ENCODE measurements at places on chromosomes 16 and 17.
A peak's percentile ranks its signal among the peaks of the same experiment; 100 is the strongest.

- no peak for DNase-seq
These were observed 175.2 kb downstream of the KCNJ2 start for GRCh38 chr17:70344386-70345060.

- no peak for DNase-seq
These were observed 27.8 kb downstream of the MARCHF10 start for GRCh38 chr17:62780269-62780668.

GRCh38 chr17:75544250-75544649, 18.8 kb downstream of the LLGL2 start:
- DNase-seq: no peak

GRCh38 chr16:19687279-19687678, 30.7 kb downstream of the KNOP1 start:
- no peak for DNase-seq

DNA sequence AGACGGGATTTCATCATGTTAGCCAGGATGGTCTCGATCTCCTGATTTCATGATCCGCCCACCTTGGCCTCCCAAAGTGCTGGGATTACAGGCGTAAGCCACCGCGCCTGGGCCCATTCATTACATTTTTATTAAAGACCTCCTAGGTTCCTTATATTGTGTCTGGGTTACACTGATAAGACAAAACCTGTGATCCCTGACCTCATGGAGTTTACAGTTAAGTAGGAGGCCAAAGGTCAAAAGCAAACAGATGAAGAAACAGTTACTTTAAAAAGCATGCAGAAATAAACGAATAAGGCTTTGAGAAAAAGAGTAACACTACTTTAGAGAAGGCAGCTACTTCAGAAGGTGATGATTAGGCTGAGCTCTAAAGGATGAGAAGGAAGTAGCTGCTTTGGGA, 14.9 kb upstream of the HLF start:
- no peak for DNase-seq

GRCh38 chr16:56211435-56211981, 20.2 kb downstream of the GNAO1 start:
- DNase-seq: no peak

DNA sequence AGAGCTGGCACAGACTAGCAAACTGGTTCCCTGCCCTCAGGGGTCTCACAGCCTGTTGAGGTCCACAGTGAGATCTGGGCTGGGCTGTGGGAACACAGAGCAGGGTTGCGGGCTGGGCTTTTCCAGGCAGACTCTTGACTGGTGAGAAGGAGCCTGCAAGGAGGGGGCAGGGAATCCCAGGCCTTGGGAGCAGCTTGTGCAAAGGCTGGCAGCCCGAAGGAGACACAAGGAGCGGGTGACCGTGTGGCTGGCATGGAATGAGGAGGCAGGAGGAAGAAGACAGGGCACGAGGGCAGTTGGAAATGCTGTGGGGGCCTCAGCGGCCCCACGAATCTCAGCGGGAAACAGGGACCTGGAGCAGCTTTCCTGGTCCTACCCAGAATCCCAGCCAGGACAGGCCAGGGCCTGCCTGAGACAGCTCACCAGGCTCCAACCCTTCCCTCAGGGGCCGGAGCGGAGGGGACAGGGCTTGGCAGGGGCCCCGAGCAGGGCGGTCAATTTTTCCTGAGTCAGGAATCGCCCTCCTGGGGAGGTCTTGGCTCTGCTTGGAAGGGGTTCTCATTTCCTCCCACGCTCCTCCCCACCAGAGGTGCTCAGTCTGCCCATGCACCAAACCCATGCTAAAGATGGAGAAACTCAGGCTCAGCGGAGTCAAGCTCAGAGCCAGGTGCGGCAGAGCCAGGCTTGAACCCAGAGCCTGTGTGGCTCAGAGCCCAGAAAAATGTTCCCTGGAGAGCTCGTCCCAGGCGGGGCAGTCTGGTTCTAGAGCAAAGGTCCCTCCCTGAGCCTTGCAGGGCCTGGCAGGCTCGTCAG, 9.2 kb upstream of the SNN start:
- DNase-seq: no peak

- DNase-seq: no peak
These were observed 36.4 kb downstream of the TXNDC11 start for GRCh38 chr16:11706180-11706742.

DNA sequence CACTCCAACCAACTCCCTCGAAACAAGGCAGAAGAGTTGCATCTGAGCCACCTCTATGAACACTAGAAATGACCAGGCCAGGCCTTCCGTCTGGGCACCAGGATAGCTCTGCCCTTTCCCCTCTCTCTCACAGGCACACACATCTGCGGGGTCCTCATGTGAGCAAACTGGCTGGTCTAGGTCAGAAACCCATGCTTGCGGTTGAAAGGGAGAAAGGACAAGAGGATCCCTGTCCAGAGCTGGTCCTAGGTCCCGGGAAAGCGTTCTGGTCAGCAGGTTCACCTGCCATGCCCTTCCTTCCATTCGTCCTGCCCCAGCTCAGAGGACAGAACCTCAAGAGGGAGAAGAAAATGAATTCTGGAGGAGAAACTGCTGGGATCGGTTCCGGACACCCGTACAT, 2.7 kb downstream of the MNT start:
- no peak for DNase-seq

DNA sequence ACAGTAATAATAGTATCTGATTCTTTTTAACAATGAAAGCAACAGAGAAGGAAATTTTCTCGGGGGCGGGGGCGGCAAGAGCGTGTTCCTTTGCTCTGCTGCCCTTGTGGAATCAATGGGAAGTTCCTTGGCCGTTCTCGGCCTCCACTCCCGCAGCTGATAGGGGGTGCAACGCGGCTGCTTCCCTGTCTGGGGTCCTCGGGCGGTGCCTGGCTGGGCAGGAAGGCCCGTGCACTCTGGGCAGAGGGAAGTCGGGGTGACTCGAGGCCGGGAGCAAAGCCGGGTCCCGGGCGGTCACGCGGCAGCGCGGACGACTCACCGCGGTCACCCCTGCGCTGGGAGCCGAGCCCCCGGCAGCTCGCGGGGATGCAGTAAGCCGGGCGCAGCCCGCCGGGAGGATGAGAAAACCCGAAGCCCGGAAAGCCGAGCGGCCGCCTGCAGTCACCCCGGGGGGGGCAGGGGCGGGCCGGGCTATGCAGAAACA, 2.5 kb downstream of the TUBB3 start:
- no peak for DNase-seq

GRCh38 chr17:79561486-79562133, 49.2 kb downstream of the RBFOX3 start:
- DNase-seq: no peak

DNA sequence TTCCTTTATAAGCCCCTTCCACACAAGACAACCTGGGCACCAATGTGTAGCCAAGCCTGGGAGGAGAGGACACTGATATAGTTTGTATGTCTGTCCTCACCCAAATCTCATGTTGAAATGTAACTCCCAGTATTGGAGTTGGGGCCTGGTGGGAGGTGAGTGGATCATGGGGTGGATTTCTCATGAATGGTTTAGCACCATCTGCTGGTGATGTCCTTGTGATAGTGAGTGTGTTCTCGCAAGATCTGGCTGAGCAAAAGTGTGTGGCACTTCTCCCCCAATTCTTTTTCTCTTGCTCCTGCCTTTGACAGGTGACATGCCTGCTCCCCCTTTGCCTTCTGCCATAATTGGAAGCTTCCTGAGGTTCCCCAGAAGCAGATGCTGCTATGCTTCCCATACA, 135.8 kb downstream of the USP31 start:
- no peak for DNase-seq

GRCh38 chr16:25192096-25192495, 24.7 kb upstream of the AQP8 start:
- DNase-seq: no peak

- peak; percentile 50 for DNase-seq
These were observed 526 bp downstream of the CBFB start for GRCh38 chr16:67029254-67030096.

DNA sequence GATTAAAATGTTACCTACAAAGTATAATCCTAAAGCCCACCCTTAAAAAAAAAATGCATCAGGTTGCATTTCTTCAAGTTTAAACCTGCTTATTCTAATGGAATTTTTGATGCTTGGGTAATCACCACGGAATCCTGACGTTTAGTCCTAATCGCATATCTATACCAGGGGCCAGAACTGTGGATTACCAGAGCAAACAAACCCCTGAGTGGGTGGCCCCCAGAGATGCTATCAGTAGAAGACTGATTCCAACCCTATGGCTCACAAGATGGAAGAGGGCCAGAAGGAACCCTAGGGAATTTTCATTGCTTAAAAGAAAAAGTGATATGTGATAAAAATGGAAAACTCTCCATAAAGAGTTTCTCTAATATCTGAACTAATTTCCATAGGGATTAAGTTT, 152.2 kb upstream of the NOG start:
- no peak for DNase-seq

- DNase-seq: no peak
These were observed 1.4 kb downstream of the THUMPD1 start for GRCh38 chr16:20740007-20740883.

GRCh38 chr17:54085020-54085419, 262.3 kb downstream of the KIF2B start:
- DNase-seq: no peak

- DNase-seq: no peak
These were observed 25.1 kb downstream of the ASIC2 start for GRCh38 chr17:33267851-33268548.

DNA sequence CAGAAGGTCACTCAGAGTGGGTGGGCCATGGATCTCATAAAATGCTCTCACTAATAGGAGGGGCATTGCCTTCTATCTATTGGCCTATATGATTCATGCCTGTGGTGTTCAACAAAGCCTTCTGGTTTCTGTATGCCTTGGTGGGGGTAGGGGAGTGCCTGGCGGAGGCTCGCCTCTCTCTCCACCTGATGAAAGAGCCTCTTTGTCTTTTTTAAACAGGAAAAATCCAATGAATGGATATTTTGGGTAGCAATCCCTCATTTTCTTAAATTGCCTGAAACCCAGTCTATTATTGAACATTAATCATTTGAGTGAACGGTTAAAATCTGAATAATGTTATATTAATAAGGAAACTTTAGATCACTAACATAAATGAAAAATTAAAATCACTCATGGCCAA, 90.6 kb downstream of the TOX3 start:
- no peak for DNase-seq

DNA sequence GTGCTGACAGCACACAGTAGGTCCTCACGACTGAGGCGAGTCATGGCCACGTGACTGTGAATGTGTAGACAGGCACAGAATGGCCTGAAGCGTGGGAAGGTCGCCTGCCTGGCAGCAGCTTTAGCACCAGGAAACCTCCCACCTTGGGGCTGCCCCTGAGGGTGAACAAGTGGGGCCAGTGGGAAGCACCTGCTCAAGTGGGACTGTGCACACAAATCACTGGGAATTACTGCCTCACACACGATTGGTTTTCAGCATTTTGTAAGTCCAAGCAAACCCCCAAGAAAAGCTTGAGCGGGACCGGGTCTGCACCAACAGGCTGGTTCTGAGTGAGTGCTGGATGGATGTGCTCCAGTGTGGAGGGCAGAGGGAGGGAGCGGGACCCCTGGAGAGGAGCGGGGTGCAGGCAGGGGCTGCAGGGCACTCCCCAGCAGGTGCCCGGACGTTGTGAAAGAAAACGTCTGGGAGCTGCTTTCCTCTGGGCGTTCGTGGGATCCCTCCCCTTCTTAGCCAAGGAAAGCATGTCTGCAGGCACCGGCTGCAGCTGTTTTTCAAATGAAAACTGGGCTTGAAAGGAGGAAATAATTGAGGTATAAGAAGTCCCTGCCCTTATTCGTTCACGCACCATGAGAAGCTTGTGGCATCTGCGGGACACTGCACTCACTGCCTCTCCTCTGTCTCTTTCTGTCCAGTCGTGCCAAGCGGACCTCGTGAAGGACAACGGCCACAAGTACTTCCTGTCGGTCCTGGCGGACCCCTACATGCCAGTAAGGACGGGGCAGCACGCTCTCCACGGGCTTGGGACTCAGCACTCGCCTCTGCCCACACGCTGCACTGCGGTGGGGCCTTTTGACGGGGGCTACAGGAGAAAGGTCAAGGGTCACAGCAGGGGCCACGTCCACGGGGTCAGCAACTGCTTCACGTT, 111.7 kb upstream of the CHMP6 start:
- DNase-seq: no peak

DNA sequence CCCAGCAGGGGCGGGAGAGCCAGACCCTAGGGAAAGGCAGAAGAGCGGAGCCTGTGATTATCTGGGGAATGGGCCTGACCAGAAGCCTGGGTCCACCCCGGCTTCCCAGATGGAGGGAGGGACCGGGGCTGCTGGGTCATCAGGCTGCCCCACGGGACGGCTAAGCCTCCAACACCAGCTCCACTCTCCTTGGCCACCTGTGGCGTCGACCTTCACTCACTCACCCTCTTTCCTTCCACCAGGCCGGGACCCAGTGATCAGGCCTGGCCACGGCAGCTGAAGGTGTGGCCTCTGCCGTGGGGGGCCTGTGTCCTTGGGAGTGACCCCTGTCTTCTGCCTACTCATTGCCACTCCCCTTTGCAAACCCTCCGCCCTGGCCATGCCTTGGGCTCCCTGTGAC, 22.4 kb upstream of the ABCC3 start:
- DNase-seq: no peak

GRCh38 chr16:9004183-9004582, 40.5 kb upstream of the USP7 start:
- no peak for DNase-seq

GRCh38 chr17:59846394-59847165, 46.2 kb downstream of the TUBD1 start:
- peak; percentile 24 for DNase-seq

DNA sequence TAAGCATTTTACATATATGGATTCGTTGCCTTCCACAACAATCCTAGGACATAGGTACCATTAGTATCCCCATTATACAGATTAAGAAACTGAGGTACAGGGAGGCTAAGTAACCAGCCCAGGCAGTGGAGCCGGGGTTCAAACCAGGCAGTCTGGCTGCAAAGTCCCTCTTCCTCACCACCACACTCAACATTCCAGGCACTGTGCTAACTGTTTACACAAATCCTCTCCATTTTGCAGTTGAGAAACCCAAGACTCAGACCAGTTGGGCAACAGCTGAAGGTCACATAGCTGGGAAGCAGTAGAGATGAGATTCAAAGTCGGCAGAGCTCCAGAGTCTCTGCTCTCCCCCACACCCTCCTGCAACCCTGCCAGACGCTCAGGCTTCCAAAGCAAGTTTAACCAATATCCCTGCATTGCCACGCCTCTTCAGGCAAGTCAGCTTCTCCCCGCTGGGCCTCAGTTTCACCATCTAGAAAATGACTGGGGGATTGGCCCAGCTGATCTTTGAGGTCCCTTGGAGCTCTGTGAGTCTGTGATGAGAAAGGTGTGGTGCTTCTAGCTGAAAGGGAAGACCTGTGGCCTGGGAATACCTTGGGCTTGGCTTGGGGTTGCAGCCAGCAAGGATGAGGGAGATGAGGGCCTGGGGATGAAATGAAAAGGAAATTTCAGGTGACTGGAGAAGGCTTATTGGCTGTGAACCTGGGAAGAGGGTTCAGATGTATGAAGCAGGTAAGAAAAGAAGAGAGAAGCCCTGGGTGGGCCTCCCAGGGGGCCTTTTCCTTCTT, 14.0 kb downstream of the CCR7 start:
- no peak for DNase-seq

- DNase-seq: peak; percentile 37
These were observed 116.6 kb downstream of the PRKCB start for GRCh38 chr16:23952128-23952970.
